ENCODE measurements at places on chromosomes 16 and 17. TPM values are rescaled to one million over a fixed set of nuclear protein-coding genes. Genes with fewer than 3 reads are reported as not detected.

KARS1 gene
- total RNA-seq = 135 TPM

NPIPA3 gene
- total RNA-seq = not detected

CBLN1 gene
- 1.0 TPM for total RNA-seq

ABCC11 gene
- total RNA-seq = not detected

CCL14 gene
- total RNA-seq = 33.5 TPM

GRB7 gene
- total RNA-seq = not detected

PRKCB gene
- total RNA-seq = 16.5 TPM

TP53TG3 gene
- total RNA-seq = not detected

TMEM114 gene
- total RNA-seq = not detected

CDH3 gene
- 0.34 TPM for total RNA-seq

FOXC2 gene
- total RNA-seq = 0.38 TPM

WIPF2 gene
- 8.1 TPM for total RNA-seq

ZNF689 gene
- total RNA-seq = 8.6 TPM

CDH13 gene
- 9.0 TPM for total RNA-seq

MAP2K3 gene
- 36.2 TPM for total RNA-seq

IKZF3 gene
- 0.98 TPM for total RNA-seq

TNFRSF17 gene
- not detected for total RNA-seq

SLC13A2 gene
- total RNA-seq = not detected

CCR7 gene
- total RNA-seq = not detected

LDHD gene
- total RNA-seq = 6.0 TPM

CNGB1 gene
- total RNA-seq = not detected

ZNF830 gene
- 9.7 TPM for total RNA-seq

KDM6B gene
- total RNA-seq = 10.4 TPM

SNRNP25 gene
- 17.0 TPM for total RNA-seq

PDP2 gene
- 25.8 TPM for total RNA-seq

CACNG1 gene
- not detected for total RNA-seq

SERPINF2 gene
- total RNA-seq = 8.9 TPM

CCL7 gene
- total RNA-seq = not detected

PRPSAP2 gene
- 16.5 TPM for total RNA-seq

MARCHF10 gene
- not detected for total RNA-seq

MPP2 gene
- 1.2 TPM for total RNA-seq

GAS2L2 gene
- not detected for total RNA-seq

CD79B gene
- 3.1 TPM for total RNA-seq

MYH2 gene
- total RNA-seq = not detected

GRIN2A gene
- under 0.01 TPM for total RNA-seq

TNK1 gene
- total RNA-seq = 0.51 TPM

KLHL10 gene
- total RNA-seq = 0.66 TPM

All from subcutaneous adipose tissue (tissue), 4 donors.